ENCODE measurements at places on chromosomes 6 and 20.
A peak's percentile ranks its signal among the peaks of the same experiment; 100 is the strongest.

- DNase-seq: no peak
Observed at GRCh38 chr20:59608396-59608795, 4.1 kb downstream of the PHACTR3 start.

- DNase-seq: no peak
Observed at GRCh38 chr6:47076422-47077344, 34.6 kb upstream of the ADGRF1 start.

DNA sequence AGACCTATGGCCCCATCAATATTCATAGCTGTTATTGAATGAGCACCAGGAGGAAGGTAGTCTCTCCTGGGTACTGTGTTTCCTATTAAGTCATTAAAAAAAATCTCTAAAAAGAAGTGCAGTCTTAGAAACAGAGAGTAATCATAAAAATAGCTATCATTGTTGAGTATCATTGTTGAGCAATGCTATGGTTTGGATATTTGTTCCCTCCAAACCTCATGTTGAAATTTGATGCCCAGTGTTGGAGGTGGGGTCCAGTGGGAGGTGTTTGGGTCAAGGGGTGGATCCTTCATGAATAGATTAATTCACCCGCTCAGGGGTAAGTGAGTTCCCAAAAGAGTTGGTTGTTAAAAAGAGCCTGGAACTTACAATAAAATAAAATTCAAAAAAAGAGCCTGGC lies 88.1 kb upstream of the IYD start:
- DNase-seq: no peak

- DNase-seq: no peak
Observed at GRCh38 chr20:32845786-32846185, 12.9 kb upstream of the EFCAB8 start.

DNA sequence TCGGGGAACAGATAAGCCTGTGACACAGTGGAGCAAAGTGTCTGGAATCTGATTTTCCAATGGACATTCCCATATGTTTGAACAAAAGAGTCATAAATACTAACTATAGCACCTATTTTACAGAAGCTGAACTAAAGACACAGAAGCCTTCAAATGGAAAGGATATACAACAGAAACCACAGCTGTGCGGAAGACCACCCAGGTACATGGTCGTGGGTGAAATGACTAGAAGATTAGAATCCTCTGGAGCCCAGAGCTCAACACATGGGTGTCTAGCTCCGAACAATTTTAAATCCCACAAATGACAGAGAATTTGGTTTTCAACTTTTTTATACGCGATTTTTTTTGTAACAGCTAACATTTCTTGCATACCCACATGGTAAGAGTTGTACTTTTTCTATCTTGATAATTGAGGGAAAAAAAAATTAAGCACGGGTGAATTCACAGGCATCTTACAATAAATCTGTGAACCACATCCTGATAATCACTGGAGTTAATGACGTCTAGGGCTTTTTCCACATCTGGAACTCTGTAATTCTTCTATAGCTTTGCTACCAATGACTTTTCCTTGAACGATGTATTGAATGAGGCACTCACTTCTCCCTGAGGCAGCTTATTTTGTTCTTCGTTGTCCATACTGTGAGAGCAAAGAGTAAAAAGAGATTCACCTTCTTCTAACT lies 271.1 kb upstream of the AGPAT4 start:
- no peak for DNase-seq

GRCh38 chr20:8803065-8803464 lies 265.8 kb upstream of the PLCB4 start:
- no peak for DNase-seq

GRCh38 chr6:90764001-90764400 lies 177.1 kb upstream of the MAP3K7 start:
- DNase-seq: peak; percentile 11

DNA sequence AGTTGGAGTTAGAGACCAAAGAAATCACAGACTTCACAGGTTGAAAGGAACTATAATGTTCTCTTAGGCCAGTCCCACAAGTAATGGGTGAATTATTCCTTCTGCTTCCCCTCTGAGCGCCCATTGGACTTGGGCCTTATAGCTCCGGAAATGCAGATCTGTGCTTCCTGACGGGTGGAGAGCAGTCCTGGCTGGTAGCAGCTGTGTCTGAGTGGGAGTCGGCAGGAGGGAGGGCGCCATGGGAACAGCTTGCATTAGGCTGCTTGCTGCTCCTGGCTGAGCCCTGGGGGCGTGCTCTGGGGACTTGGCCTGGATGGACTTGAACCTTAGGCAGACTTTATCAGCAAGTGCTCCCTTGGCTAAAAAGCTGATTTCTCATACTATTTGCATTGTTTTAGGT lies 18.4 kb upstream of the NUP153 start:
- peak; percentile 56 for DNase-seq

GRCh38 chr6:31952140-31952805 lies 6.4 kb downstream of the CFB start:
- peak; percentile 84 for DNase-seq

GRCh38 chr6:98834060-98835031 lies at the start of gene POU3F2:
TSS of gene POU3F2 (plus strand) at chr6:98834574. CDS start at chr6:98834874, 300 bp downstream.
- peak; percentile 90 for DNase-seq

- no peak for DNase-seq
Observed at GRCh38 chr6:15911753-15912504, 217.0 kb upstream of the MYLIP start.

DNA sequence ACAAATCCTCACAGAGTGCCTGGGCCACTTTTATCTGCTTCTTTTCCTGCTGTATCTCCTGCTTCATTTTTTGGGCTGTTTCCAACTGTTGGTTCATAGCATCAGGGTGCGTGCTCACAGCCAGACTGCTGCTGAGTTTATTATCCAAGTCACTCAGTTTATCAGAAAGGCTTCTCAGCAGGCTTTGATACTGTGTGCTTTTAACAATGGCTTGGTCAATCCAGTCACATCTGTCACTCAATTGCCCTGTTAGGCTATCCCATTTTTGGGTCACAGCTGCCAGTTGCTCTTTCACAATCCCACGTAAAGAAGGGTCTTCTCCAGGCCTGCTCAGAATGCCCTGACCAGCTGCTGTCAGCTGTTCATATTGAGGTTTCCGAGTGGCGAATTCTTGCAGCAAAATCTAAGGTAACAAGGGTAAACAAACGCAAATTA lies 87.2 kb downstream of the DST start:
- DNase-seq: no peak

- DNase-seq: no peak
Observed at GRCh38 chr6:53647462-53648094, 18.0 kb downstream of the KLHL31 start.

- no peak for DNase-seq
Observed at GRCh38 chr6:36195471-36196112, 952 bp upstream of the BRPF3 start.

GRCh38 chr6:79949233-79949632 lies 1.9 kb upstream of the ELOVL4 start:
- DNase-seq: peak; percentile 27

DNA sequence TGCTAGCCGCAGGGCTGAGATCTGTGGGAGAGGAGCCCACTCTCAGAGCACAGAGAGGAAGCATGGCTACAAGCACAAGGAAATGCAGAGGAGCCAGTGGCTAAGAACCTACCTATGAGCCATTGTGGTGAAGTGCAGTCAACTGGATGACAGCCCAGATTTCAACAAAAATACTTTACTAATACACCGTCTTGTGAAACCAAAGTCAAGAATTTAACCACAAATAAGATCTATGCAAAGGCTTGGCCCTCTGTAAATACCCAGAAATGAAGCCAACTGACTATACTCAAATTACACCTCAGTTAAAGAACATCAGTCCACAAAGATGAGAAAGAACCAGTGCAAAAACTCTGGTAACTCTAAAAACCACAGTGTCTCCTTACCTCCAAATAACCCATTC lies 40.1 kb upstream of the PTCHD4 start:
- no peak for DNase-seq

- DNase-seq: peak; percentile 86
Observed at GRCh38 chr20:24994470-24995368, 2.2 kb upstream of the APMAP start.

DNA sequence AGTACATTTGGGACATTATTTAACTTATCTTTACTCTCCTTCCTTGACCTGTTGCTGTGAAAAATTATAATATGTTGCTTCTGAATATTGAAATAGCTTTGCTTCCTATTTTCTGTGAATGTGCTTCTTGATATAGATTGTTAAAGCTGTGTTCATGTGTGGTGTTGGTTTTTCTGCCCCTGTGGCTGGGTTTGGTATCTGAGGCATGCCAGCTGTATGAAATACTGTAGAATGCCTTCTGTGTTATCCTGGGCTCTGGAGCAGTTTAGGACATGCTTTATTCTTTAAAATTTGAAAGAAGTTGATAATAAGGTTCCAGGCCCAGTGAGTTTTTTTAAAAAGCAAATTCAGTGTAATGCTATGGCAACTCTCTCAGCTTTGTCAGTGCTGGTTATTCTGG lies 71.7 kb downstream of the HIVEP1 start:
- peak; percentile 22 for DNase-seq

DNA sequence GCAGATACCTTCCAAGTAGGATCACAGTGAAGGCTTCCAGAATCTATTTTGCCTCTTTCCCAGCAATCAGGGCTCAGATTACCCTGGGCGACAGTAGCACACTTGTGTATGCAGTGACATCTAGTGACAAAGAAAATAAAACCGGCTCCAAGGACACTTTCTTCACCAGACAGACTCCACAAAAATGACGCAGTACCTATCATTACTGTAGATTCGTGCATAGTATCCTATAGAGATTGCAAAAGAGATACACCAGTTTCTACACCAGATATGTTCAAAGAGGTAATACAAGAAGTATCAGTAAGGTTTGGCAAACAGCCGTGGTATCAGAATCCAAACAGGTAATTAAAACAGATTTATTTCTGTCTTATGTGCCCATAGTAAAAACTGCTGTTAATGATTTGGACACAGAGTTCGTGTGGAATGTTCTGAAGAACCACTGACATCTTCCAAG lies 600.4 kb upstream of the JAG1 start:
- DNase-seq: peak; percentile 74

DNA sequence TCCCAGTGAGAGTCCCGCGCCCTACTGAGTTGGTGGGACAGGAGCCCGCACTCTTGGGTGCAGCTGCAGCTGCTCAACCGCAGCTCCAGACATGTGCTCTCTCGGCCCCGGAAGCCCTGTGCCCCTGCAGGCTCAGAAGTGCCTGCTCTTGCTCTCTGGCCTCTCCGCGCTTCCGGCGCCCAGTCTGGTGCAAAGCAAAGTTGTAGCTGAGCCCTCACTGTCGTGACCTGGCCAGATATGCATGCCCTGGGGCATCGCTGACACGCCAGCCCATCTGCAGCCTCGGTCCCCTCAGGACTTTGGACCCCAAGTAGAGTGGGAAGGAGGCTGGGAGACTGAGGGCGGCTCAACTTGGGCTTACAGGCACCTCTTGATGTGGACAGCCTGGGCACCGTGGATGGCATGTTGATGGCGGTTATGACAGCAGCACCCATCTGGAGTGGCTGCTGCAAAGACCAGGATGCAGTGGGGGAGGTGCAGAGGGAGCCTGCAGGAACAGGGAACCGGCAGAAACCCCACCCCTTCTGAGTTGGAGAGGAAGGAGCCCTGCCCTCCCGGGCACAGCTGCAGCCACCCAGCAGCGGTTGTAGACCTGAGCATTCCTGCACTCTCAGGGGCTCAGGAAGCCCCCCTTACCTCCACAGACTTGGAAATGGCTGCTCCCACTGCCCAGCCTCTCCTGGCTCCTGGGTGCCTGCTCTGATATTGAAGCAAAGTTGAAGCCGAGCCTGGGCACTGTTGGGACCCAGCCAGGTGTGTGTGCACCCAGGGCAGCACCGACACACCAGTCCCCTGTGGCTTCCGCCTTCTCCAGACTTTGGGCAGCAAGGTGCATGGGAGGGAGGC lies 462.6 kb downstream of the TBC1D32 start:
- no peak for DNase-seq

- no peak for DNase-seq
Observed at GRCh38 chr6:73826571-73826970, 130.6 kb downstream of the CD109 start.

DNA sequence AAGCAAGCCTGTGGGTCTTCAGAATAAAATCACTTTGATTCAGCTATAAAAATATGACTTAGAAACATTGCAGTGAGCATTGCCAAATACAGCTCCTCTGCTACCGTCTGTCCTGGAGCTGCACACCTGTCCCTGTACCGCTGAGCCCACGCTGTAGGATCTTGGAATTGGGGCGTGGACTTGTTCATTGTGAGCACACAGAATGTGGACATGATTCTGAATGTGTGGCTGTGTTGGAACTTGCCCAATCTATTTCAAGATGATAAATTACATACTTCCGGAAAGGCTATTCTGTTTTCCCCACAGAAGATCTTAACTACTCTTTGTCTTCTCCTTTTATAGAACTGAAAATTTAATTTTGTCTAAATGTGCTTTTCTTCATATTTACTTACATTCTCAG lies 107.3 kb downstream of the UST start:
- no peak for DNase-seq

All from GM03348 (cell line).